ENCODE measurements at places on chromosomes 1 and 21.

GRCh38 chr1:54464031-54464476, 57.9 kb upstream of the SSBP3 start:
- no peak for DNase-seq

DNA sequence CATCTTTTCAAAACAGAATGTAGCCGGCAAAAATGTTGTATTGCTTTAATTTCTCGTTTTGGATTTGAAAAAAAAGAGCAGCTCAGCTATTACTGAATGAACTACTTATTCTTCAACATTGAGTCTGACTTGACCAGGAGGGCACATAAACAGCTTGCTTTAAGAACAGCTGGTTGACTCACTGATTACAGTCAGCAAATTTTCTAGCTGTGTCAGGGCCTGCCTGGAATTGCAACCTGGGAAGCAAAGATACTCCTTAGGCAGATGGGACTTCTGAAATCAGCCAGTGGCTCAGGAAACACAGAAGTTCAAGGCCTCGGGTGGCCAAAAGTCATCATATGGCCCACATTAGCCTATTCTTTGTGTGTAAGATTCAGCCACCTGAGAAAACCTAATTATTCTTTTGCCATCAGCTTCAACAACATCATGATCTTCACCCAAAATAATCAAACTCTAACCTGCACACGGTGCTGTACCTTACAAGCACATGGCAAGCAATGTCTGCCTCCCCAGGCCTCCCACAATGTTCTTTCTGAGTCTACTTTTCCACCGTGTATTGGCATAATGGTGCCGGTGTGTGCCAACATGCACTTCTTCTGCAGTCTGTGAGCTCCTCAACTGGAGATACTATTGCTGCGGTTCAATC, 307.2 kb downstream of the HHIPL2 start:
- DNase-seq, result no peak

DNA sequence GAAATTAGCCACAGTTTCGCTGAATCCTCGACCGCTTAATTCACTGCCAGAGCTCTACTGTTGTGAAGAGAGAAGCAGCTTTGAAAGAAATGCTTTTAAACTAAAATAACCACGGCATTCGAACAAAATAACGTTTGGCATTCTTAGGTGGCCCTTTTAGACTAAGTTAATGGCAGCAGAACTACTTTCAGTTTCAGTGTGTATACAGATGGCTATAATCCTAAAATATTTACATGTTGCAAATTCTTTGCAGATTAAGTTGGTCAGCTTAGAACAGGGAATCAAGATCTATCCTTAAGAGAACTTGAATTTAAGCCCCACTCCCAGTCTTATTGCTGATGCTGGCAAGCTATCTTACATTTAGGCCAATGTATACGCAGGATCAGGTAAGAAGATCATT, 62.7 kb downstream of the ADSS2 start:
- DNase-seq, result no peak

DNA sequence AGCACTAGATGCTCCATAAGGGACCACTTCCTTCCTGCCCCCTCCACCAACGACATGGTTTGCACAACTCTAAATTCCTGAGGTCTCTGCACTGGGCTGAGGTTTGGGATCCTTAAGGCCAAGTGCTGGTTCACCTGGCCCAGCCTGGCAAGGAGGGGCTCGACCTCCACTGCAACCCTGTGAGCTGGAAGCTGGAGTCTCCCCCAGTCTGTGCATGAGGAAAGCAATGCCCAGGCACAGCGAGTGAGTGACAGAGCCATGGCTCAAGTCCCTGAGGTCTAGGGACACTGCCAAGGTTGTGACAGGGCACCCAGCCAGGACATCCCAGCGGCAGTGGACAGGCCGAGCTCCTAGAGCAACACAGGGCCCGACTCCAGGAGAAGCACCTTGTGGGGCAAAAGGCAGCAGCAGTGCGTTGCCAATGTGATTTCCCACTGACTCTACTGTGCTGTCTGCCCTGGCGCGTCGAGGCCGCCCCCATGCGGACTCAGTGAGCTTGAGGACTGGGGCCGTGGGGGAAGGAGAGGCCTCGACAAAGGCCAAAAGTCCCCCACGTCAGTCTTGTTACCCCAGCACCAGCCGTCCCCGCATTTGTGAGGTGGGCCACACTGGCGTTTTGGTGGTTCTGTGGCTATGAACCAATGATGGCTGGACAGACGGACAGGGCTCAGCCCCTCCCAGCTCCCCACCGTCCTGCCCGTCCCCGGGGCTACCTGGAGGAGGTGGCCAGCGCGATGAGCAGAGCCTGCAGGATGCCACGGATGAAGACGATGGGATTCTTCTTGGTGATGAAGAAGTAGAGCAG, 30.0 kb downstream of the PODN start:
- DNase-seq, result no peak

GRCh38 chr1:32894681-32895080, 6.5 kb downstream of the TMEM54 start:
- no peak for DNase-seq

- DNase-seq, result no peak
Measured at GRCh38 chr1:226738995-226739695, at the start of gene ITPKB. Gene ITPKB (minus strand): TSS chr1:226739282. CDS start chr1:226737458, 1,824 bp downstream.

DNA sequence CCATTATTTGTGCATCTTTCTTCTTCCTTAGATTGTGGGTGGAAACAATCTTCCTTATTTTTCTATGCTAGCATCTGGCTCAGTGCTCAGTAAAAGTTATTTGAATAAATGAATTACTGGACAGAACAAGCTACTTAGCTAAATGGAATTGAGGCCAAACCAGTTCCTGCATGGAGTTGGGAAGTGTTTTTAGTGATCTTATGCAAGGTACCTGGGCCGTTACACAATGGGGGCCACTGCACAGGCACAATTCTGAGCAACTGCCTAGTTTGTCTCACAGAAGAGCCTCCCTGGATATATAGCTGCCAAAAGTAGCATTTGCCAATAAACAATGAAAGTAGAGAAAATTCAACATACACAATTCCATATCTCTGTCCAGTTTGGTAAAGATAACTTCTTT, 27.0 kb upstream of the SERBP1 start:
- no peak for DNase-seq

DNA sequence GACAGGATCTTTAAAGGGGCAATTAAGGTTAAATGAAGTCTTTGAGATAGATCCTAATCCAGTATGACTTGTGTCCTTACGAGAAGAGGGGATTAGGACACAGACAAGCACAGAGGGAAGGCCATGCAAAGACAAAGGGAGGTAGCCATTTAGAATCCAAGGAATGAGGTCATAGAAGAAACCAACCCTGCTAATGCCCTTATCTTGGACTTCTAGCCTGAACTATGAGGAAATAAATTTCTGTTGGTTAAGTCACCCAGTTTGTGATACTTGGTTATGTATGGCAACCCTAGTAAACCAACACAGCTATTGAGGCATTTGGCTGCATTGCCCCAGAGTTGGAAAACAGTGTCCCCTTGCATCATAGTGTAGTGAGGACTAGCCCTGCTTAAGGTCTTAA, 121.3 kb downstream of the MAST2 start:
- DNase-seq, result no peak

- no peak for DNase-seq
Measured at GRCh38 chr21:43994085-43994484, 18.0 kb upstream of the TRAPPC10 start.

GRCh38 chr1:115284209-115284608, 53.8 kb downstream of the NGF start:
- no peak for DNase-seq

- no peak for DNase-seq
Measured at GRCh38 chr1:113861641-113862040, 9.9 kb downstream of the PTPN22 start.

GRCh38 chr1:231678011-231678432, 51.4 kb downstream of the DISC1 start:
- no peak for DNase-seq

DNA sequence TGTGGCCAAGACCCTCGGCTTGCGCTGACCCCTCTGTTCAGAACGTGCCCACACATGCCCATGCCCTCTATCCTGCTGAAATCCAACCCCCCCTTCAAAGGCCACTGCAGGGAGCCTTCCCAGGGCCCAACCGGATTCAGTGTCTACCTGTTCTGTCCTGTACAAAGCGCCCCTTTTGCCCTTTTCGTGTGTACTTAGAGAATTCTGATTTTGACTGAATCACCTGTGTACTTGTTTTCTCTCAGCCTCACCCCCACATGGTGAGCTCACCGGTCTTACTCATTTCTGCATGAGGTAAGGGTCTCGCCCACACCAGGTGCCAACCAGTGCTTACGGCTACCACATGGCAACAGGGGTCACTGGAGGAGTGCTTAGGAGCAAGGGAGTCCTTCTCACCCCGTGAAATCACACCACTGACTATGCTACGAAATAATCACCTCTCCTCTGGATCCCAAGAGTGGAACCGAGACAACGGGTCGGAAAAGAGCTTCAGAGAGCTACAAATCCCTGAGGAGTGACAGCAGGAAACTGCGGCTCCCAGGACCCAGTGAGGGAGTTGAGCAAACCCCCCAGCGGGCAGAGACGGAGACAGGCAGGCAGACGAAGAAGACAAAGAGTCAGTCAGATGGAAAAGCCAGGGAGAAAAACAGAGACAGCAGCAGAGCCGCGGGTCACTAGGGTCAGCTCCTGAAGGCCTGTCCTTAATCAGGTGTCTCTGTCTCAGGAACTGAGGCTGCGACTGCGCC, 2.1 kb upstream of the S100A2 start:
- no peak for DNase-seq

- no peak for DNase-seq
Measured at GRCh38 chr1:201171063-201172036, 17.1 kb upstream of the TMEM9 start.

- no peak for DNase-seq
Measured at GRCh38 chr21:33975548-33976081, 60.0 kb upstream of the ATP5PO start.

DNA sequence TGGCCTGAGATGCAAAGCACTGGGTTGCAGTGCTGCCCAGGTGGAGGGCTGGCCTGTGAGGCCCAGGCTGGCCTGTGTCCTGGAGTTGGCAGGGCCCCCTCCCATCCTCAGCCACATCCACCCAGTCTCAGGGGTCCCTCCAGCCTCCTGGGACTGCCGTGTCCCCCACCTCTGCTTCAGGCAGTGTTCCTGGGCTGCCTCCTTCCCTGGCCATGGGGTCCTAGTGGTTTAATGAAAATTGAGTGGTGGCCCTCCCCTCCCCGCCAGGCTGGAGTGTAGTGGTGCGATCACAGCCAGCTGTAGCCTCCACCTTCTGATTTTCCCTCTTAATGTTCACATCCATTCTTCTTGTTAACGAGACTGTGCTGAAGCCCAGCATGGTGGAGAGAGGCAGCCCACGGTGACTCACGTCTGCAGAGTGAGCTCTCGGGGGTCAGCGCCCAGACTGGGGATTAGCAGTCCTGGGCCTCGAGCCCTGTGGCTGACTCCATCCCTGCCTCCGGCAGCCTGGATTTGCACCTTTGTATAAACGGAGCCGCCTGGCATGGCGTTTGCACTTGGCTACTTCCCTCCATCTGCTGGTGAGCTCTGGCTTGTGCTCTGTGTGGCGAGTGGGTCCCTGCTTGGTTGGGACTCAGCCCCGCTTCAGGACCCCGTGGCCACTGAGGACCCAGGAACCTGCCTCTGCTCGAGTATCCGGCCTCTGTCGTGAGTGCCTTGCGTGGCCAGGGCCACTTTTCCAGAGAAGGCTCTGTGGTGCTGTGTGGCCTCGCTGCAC, 6.9 kb downstream of the MIB2 start:
- DNase-seq, result no peak

DNA sequence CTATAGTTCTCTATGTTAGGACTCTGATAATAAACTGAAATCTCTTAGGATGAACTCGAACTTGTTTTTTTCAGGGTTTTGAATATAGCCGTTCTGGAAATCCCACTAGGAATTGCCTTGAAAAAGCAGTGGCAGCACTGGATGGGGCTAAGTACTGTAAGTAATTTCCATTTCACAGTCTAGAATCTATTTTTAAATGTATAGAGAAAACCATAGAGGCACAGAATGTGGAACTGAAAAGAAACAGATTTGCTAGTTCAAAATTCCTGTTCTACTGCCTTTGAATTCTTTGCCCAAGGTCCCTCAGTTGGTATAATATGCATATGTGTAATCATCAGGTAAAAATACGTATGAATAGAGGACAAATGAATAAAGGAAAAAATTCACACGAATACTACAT, 4.8 kb downstream of the CTH start:
- DNase-seq, result no peak

DNA sequence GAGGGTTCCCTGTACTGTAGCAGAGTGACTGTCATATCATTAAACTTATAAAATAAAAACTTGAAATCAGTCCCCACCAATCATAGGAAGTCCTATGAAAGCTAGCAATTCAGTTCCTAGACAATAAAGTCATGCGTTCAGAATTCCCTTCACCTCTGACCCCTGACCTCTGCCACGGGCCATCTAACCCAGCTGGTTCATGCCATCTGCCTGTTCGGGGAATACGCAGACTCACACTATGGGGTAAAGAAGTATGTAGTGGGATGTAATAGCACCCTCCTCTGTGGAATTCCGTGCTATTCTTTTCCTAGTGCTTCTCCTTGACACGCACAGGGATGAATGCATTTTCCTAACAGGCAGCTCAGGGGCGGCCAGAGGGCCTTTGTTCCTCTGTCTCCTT, 2.1 kb downstream of the GSTM4 start:
- no peak for DNase-seq

DNA sequence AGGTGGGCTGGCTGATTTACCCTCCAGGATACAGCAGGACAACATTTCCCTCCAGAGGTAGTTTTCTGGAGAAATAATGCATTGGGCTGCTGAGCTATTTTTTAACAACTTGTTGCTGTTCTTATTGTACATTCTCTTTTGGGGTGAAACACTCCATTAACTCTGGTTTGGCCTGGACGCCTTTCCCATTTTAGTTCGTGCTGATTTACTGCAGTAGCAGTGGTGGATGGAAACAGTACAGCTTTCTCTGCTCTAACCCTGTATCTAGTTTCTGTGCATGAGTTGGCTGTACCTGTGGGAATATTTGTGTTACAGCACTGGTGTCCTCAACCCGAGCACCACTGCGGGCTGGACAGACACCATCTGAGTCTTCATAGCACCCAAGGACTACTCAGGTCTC, 325.3 kb downstream of the ASTN1 start:
- DNase-seq, result no peak

DNA sequence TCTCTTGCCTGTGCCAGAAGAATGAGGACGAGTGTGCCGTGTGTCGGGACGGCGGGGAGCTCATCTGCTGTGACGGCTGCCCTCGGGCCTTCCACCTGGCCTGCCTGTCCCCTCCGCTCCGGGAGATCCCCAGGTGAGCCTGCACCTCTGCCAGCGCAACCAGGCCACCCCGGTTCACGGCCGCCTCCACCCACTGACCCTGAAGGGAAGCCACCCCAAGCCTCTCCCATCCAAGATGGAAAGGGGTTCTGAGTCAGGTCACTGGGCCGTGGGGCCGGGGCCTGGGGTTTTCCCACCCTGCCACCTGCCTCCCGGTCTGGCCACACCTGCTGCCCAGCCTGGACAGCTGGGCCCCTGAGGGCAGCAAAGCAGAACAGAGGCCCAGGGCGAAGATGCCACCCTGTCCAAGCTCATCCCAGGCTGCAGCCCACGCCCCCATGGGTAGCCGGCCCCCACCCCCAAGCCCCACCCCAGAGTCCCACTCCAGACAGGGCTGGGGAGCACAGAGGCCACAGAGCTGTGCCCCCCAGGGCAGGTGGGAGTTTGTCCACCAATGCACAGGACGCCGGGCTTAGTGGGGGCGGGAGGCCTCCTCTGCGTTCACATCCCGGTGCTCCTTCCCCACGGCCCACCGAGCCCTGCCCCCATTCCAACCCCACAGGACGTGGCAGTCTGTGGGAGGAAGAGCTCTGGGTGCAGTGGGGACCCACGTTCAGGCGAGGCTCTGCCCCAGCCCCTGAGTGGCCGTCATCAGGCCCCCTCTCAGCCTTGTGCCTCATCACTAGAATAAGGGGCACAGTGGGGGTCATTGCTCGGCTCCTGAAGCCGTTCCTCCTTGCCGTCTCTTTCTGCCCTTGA, 5.6 kb downstream of the AIRE start:
- no peak for DNase-seq

- DNase-seq, result no peak
Measured at GRCh38 chr1:201092738-201093137, 19.5 kb downstream of the CACNA1S start.
